ENCODE measurements at places on chromosomes 12 and 14.

- no peak for ATAC-seq
Observed at GRCh38 chr12:107448198-107448597, 237.4 kb upstream of the PWP1 start.

- no peak for ATAC-seq
Observed at GRCh38 chr12:44384136-44384535, 492.0 kb downstream of the NELL2 start.

GRCh38 chr14:92759300-92759678 is 10.9 kb upstream of the LGMN start:
- ATAC-seq, result no peak

DNA sequence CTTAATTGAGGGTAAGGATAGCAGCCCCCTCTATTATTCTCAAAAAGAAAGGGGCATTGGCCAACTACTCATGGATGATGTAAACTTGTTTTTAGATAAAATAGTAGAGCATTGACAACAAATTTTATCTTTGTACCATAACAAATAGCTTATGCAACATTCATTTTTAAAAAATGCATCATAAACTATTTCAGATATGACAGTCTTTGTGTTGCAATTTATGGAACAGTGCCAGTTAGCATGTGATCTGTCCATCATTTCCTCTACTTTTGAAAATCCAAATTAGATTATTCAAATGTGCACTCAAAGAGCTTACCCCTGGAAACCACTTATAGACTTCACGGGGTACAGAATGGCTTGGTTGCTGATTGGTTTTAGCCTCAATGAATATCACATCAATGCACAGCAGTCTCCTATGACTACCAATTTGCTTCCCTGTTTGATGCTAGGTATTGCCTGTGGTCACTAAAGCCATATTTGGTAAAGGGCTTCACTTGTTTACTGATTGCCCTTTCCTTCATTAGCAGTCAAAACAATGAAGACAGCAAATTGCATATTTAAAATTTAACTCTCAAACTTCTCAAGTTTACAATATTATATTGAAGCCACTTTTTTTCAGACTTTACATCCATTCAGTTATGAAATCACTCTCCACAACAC is 274.9 kb upstream of the MGAT4C start:
- no peak for ATAC-seq

DNA sequence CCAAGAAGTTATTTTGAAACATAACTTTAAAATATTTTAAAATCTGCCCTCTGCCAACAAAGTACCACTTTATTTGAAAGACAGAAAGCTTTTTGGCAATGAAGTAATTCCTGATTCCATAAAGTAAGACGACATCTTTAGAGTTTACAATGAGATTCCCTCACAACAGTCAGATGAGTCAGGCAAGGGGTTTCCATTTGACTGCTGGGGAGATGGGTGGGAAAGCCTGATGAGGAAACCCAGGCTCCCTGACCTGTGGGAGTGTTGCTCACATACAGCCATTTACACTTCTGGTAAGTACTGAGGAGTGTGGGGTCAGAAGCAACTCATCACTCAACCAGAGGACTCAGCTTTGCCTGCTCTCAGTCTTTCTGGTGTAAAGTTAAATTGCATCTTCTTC is 10.2 kb downstream of the KITLG start:
- no peak for ATAC-seq

DNA sequence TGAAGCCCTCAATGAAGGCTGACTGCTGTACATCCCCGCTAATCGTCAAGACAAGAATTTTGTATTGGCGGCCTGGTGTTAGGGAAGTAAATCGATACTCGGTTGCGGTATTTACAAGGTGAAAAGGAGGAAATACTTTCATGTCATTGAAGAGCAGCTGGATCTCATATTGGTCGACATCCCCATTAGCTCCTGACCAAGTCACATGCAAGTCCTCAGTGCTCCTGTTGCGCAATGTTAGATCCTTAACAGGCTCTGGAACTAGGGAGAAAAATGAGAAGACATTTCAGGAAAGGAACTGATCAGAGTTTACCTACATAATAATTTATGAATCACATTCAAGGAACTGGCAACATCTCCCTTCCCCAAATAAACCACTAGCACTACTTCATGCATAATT is 66.2 kb downstream of the PTPRB start:
- no peak for ATAC-seq

DNA sequence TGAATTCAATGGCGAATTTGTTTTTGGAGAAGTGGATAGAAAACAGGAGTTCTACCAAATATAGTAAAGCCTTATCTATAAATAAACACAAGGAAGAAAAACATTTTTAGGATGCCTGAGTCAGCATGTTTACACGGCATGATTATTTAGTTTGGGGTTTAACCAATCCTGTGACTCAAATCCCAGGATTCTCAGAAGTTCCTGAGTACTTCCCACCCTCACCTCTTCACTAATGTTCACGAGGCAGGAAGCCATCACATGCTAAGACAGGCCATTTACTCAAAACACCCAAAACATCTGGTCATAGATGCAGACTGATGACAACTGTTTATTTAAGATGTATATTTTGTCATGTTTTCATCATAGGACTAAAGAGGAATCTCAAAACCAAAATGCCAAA is 3.4 kb upstream of the GLRX5 start:
- ATAC-seq, result no peak

GRCh38 chr14:74299061-74299545 is 3.6 kb downstream of the ABCD4 start:
- ATAC-seq, result no peak

- ATAC-seq, result no peak
Observed at GRCh38 chr12:109632342-109632741, 58.7 kb downstream of the MVK start.

GRCh38 chr14:94654071-94654861 is 42.1 kb downstream of the SERPINA3 start:
- no peak for ATAC-seq

DNA sequence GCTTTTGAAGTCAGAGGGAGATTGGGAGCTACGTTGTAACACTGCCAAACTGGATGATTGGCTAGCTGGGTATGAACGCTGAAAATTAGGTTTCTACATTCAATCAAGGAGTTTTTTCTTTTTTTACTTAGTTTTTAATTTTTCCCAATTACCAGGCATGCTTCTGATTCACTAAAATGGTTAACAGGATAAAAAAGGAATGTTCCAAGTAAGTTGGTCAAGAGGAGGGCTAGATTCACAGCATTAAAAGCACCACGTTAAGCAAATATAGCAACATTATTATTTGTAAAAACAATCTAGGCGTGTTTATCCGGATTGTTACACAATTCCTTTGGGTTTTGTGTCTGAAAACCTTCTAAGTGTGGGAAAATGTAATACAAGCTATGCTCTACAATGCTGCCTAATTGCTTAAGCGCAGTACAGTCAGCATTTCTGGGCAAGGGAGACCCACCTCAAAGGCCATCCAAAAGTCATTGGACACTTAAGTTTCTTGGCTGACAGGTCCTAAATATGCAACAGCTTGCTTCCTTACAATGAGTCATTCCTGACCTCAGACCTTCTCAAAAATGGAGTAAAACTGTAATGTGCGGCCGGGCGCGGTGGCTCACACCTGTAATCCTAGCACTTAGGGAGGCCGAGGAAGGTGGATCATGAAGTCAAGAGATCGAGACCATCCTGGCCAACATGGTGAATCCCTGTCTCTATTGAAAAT is 1.2 kb downstream of the RPLP0 start:
- no peak for ATAC-seq

GRCh38 chr14:101175731-101176534 is 272.4 kb upstream of the RTL1 start:
- no peak for ATAC-seq

- no peak for ATAC-seq
Observed at GRCh38 chr12:92899386-92900001, 29.6 kb downstream of the EEA1 start.

GRCh38 chr12:79532907-79533288 is 157.9 kb downstream of the PAWR start:
- ATAC-seq, result no peak

DNA sequence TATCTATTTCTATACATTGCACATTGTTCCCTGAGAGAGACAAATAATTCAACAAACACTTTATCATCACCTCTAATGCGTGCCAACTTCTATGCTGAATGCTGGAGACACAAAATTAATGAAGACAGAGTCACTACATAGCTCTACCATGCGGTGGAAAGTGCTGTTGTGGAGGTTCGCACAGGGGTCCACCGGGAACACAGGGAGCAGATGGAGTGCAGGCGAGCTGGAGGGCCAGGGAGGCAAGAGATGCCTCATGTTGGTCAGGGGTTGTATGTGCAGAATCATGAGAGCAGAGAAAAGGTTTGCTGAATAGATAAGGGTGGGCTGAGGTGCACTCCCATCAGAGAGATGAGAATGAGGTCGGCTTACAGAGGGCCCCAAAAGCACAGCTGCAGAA is 25.2 kb downstream of the FAM234B start:
- ATAC-seq, result no peak

DNA sequence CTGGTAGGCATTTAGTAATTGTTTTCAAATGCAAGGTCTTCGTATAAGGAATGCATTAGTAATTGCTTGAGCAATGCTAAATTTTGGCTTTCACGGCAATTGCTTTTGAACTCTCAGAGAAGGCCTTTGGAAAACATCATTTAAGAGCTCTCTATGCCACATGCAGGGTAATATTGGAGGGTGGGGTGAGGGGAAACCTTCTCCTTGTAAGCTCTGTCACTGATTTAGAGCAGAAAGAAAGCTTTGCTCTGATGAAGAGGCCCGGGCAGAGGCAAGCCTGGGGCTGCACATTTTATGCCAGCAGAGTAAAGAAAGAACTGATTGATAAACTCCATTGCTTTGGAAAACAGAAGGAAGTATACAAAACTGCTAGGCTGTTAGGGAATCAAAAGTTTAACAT is 70.9 kb downstream of the TRIM9 start:
- ATAC-seq, result no peak

DNA sequence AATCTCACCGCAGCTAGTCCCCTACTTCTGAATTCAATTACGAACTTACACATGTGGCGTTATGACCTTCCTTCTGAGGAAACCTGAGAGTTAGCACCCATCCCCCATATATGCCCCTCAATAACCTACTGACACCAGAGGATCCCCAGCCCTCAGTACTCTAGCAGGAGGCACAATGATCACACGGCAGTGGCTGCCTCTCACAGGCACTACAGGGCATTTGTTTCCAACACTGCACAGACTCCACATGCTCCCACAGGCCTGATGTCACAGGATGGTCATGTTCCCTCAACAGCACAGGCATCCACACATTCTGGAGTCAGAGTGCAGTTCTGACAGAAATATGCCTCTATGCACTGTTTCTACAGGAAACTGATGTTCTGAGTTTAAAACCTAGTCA is 17.4 kb downstream of the PPP1CC start:
- ATAC-seq, result no peak

DNA sequence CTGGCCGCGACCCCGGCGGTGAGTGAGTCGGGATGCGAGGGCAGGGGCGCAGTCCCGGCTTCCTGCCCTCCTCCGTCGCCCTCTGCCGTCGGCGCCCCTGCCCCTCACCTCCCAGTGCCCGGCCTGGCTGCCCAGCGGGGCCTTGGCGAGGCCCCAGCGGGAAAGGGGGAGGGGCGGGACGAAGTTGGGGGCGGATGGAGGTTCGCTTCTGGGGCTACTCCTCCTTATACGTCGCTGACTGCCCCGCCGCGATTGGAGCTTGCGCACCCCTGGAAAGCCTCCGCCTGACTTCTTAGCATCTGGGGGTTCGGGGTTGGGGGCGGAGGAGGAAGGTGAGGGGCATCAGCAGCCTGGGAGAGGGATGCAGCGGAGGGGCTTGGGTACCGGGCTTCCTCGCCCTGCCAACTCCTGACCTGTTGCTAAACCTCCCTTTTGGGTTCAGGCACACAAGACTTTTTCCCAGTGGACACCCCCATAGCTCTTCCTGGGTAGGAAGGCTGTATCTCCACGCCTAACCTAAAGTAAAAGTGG is 406 bp downstream of the TMEM263 start:
- ATAC-seq, result peak; percentile 65

DNA sequence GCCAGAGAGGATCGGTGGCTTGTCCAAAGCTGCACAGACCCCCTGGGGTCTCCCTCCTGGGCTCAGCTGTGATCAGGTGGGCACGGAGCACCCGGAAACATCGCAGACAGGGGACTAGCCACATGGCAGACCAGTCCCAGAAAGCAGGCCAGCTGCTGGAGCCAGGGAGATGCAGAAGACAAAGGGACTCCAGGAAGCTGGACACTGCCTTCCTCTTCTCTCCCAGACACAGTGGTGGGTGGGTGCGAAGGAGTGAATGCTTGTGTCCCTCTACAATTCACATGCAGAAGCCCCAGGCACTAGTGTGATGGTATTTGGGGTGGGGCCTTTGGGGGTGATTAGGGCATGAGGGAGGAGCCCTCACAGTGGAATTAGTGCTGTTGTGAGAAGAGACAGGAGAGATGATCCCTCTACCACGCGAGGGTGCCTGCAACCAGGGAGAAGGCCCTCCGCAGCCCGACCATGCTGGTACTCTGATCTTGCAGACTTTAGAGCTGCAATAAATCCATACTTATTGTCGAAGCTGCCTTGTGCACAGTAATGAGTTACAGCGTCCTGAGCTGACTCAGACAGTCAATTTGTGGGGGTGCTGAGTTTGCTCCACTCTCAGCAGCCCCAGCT is 95.2 kb downstream of the CALM1 start:
- ATAC-seq, result no peak

- no peak for ATAC-seq
Observed at GRCh38 chr14:52790011-52790755, 1.2 kb downstream of the GNPNAT1 start.

DNA sequence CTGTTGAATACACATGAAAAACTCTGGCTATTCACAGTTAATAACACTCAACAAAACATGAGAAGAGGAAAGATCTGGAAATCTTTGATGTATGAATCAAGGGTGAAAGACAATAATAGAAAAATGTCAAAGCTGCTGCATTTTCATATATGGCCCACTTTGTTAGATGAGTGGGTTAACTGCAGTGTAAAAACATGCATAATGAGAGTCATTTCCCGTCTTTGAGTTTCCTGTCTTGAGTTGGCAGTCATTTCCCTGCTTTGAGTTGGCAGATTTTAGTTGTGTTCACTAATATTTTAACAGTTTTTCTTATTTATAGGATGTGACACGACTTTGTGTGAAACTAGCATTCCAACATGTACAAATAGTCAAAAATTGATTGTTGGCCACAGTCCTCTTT is 87.9 kb upstream of the PTPRQ start:
- no peak for ATAC-seq

- no peak for ATAC-seq
Observed at GRCh38 chr14:75283162-75283832, 4.7 kb downstream of the FOS start.

DNA sequence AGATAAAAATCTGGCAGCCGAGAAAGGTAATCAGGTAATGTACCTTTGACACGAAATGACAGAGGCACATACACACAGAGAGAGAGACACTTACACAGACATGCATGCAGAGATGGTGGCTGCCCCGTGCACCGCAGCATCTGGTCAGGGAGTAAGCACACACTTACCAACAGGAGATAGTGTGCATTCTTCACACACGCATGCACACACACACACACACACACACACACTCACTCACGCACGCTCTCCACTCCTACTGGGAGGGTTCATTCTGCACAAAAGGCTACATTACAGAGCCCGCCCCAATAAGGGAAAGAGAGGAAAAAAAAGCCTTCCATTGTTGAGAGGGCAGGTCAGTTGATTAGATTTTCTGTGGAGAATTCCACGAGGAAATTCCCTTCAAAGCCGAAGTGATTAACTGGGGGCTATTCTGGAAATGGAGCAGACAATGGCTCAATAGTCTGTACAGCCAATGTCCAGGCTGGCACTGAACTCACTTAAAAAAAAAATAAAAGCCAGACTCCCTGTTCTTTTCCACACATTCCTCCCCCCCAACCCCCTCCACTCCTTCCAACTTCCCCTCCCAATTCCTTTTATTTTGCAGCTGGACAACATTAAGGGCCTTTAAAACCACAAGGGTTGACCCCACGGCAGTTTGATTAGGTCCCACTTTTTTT is 1.4 kb upstream of the SOX5 start:
- ATAC-seq, result peak; percentile 27

GRCh38 chr12:121579981-121580868 is 598 bp downstream of the KDM2B start:
- ATAC-seq, result peak; percentile 73

All from stimulated activated memory B cell treated with anti-CD40 and anti-IgM and Interleukin-4, amounts not matched to agents 10 μg/mL and 1 μg/mL and 100 μg/mL, for 72 hours (primary cell).